ENCODE measurements at places on chromosomes 7 and 10. TPM values are rescaled to one million over a fixed set of nuclear protein-coding genes. Genes with fewer than 3 reads are reported as not detected.

BTBD16 gene
- 4.9 TPM for total RNA-seq

DNA sequence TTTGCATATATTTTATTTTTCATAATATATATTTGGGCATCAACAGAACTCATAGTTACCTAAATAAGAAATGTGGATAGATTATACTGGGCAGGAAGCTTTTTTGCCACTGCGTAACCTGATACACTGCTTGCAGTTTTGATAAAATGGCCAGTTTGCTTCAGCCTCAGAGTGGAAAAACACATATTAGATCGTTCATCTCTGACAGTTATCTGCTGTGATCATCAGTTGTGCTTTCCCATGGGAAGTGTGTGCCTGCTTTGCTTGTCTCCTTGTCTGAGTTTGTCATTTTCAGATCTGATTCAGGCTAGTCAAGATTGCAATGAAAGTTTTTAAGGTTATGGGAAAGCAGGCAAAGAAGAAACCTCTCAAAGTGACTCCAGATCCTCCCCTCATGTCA is 54.0 kb downstream of the ADAM12 start:
- no peak for DNase-seq

GRCh38 chr7:69780379-69780778 is 182.1 kb downstream of the AUTS2 start:
- DNase-seq: no peak

DNA sequence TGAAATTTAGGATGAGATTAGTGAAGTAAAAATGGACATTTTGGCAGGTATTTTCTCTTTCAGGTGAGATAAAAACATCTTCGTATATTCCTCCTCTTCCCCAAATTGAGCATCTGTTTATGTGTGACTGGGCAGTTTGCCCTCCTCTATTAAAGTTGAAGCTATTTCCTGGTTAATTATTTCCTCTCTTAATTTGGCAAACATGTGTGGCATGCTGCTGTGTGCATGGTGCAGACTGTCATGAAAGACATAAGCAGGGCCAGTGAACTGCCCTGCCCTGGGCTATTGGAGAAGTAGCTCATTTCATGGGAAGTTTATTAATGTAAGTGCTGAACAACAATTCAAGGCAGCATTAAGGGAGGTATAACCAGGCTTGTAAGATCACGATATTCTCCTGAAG is 52.6 kb downstream of the EVX1 start:
- no peak for DNase-seq

SDK1 gene
- total RNA-seq: 36.2 TPM
